Muscle of back (tissue), 13 donors: ENCODE measurements at places on chromosomes 5 and 9.

DNA sequence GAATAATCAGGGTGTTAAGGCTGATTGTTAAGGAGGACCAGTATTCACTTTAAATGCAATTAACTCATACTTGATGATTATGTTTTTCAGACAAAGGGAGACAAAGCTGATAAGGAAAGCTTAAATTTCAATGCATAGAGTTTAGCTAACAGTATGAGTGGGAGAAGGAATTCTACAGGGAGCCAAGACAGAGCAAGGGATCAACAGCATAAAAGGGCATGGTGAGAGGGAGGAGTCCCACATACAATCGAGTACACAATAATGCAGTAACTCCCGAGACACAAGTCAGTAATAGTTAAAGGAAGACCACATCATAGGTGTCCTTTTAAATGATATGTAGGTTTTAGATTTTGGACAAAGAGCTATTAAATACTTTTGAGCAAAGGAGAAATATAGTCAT is 191.7 kb upstream of the PTPRD start:
- no peak for DNase-seq

DNA sequence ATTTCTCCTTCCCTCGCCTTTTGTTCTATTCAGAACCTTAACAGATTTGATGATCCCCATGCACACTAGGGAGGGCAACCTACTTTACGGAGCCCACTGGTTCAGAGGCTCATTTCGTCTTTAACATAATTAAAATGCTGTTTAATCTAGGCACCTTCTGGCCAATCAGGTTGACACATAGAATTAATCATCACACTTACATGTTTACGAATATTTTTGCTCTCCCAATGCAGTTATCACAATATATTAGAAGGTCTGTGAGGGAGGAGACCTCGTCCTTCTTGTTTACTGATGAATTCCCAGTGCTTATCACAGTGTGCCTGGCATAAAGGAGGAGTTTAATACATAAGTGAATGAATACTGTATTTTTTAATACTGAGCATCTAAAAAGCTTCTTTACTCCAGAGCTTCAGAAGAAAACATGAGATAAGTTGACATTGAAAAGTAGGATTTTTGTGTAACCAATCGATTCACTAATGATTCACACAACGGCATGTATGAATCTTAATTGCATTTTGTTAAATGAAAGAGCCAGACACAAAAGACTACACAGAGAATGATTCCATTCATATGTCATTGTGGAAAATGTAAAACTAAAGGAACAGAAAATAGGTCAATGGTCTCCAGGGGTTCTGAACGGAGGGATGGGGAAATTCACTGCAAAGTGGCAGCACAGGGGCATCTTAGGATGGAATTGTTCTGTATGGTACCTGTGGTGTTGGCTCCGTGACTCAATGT is 78.6 kb upstream of the VCAN start:
- no peak for DNase-seq

DNA sequence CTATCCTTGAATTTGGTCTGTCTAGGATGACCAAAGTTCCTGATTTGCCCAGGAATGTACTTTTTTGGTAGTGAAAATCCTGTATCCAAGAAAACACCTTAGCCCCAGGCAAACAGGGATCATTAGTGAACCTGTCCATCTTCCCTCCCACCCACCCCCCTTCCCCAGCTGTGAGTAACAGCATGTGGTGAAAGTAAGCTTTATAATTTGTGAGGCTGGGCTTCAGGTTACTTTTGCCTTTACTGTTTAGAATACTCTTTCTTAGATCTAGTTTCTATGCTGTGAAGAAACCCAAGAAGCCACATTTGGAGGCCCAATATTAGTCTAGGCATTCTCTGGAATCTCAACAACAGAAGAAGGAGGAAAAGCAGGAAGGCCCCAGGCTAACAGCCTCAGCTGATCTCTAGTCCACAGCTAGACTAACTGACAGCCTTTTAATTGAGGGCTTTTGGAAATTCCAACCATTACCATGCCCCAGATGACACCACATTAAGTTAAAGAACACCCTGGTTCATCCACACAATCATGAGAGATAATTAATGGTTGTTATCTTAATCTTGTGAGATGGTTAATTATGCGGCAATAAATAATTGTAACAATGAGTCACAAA is 703.0 kb upstream of the NUDT12 start:
- no peak for DNase-seq

- DNase-seq, result no peak
These were observed 24.2 kb downstream of the BASP1 start for GRCh38 chr5:17241635-17242034.

GRCh38 chr9:134988706-134989105 is 71.0 kb upstream of the FCN1 start:
- no peak for DNase-seq

GRCh38 chr5:77292026-77292757 is 81.7 kb downstream of the PDE8B start:
- no peak for DNase-seq

- DNase-seq, result no peak
These were observed 48.2 kb downstream of the GPR107 start for GRCh38 chr9:130101915-130102314.

DNA sequence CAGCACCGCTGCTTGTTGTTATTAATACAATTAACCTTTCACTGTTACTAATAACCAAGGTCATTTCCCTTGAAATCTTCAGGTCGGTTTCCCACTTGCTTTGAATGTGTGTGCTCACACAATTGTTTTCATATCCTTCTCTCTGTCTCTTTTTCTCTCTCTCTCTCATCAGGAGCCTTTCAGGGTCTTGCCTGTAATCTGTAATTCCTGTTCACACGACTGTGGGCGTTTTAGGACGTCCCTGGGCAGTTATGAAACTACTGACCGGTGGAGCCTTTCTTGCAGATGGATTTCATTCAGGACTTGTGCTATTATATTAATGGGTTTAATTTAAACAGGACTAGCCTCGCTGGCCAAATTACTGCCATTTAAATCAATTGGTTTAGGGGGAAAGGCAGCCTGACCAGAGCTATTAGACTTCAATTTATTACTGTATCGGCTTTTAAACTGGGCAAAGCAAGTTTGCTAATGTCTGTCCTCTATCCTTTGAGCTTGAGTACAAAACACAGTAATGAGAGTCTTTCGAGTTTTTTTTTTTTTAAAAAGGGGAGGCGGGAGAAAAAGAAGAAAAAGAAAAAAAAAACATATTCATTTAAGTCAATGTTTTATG is 316.0 kb upstream of the TLE4 start:
- DNase-seq, result no peak

DNA sequence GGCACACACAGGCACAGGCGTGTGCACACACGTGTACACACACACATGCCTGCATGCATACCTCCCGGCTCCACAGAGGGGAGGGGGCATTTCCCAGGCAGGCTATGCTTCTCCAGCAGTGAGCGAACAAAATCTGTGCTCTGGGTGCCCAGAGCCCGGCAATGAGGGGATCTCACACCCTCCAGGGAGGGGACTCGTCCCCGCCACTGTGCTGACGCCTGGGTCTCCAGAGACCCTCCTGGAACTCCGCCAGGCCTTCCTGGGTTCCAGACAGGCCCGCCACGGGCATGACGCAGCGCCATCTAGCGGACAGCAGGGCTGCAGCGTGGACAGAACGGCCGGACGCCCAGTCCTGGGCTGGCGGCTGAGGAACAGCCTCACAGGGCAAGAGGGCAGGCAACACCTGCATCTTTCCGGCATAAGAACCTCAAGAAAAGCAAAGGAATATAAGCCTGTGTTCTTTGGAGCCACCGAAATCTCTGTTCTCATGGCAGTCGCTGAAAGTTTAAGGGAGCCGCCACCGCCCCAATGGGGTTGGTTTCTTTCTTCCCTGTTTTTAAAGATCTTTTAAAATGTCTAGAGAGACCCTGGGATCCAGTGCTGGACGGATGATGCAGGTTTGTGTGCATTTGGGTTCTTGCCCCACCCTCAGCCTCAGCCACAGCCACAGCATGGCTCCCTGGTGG is 135.6 kb upstream of the PPP1R26 start:
- peak; percentile 16 for DNase-seq

- DNase-seq, result no peak
These were observed 10.2 kb downstream of the NIPSNAP3B start for GRCh38 chr9:104774132-104774531.

- DNase-seq, result no peak
These were observed 757 bp downstream of the SAPCD2 start for GRCh38 chr9:137069508-137070091.

DNA sequence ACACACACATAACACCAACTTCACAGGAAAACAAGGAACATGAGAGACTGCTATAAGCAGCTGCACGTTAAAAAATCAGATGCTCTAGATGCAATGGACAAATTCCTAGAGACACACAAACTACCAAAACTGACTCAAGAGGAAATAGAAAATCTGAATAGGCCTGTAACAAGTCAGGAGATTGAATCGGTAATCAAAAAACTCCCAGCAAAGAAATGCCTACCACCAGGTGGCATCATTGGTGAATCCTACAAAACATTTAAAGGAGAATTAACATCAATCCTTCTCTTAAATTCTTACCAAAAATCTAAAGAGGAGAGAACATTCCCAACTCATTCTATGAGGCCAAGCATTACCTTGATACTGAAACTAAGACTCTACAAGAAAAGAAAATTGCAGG is 54.9 kb downstream of the NDST1 start:
- no peak for DNase-seq

GRCh38 chr5:37739817-37740261 is 100.0 kb downstream of the GDNF start:
- no peak for DNase-seq

GRCh38 chr5:16412556-16412955 is 53.0 kb downstream of the ZNF622 start:
- DNase-seq, result no peak

GRCh38 chr9:132810314-132810713 is 67.8 kb downstream of the AK8 start:
- no peak for DNase-seq

DNA sequence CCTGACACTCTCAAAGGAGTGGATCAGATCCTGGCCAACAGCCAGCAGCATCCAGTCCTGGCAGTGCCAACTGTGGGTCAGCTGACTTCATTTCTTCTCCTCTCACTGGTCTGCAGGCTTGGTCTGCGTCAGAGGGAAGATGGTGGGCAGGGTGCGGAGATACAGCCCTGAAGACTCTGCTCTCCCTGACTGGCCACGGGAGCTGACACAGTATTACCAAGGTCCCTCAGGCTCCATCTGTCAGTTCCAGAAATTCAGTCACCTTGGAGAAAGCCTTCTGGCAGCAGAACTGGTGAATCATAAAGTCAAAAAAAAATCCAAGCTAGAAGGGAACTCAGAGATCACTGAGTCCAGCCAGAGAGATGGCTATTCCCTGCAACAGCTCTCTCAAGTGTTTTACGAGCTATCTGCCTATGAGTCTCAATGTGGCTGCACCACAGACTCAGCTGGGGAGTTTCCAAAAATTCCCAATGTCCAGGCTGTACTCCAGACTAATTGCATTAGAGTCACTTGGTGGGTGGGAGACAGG is 27.9 kb downstream of the C1QTNF2 start:
- DNase-seq, result no peak

DNA sequence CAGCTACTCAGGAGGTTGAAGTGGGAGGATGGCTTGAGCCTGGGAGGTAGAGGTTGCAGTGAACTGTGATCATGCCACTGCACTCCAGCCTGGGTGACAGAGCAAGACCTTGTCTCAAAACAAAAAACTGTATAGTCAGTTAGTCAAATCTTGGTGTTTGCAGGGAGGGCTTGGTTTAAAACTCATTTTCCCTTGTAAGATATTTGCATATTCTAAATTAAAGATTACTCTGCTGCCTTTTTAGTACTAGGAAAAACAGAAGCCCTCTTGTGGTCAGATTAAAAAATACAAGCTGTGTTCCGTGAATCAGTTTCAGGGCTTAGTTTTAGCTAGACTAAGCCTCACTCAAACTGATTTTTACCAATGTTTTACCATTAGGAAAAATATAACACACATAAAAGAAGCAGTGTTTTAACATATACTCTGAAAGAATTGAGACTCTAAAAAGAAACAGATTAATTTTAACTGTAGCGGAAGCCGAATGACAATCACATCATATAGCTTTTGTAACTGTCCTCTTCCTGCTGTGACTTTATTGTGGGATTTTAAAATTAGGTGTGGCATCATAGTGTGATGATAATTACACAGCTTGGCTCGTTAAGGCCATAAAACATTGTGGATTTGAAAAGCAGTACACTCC is 84.9 kb upstream of the BASP1 start:
- no peak for DNase-seq
